ENCODE measurements at places on chromosomes 12 and 14.

DNA sequence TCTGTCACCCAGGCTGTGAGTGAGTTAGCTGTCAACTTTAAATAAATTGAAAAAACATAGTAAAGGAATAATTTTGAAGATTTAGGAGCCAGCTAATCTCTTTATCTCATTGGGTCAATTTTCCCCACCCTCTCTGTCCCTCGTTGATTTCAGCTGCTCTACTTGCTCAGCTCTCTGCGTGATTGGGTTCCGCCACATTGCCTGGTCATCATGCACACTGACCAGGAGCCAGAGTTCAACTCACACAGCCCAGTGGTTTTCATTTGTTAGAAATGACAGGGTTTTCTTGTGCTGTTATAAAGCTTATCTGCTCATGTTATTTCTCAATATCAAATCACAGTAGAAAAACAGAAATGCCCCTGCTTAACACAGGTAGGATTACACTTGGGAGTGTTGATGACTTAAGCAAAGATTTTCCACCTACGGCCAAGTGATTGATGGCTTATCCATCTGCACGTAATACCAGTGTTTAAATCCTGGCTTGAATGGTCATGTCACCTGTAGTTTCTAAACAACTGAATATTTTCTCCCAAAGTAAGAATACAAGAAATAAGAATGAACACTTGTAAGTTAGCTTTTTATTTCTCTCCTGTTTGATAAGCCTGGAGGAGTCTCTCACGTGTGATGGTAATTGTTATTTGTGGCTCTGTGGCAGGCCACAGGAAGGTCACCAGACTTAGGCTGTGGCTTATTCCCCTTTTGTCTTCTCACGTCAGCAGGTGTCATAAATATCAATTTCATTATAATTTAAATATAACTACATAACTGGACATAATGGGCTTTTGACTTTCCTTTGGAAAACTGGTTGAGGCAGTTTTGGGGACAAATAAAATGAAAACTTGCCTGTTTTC, 367.2 kb upstream of the DDHD1 start:
- no peak for DNase-seq

DNA sequence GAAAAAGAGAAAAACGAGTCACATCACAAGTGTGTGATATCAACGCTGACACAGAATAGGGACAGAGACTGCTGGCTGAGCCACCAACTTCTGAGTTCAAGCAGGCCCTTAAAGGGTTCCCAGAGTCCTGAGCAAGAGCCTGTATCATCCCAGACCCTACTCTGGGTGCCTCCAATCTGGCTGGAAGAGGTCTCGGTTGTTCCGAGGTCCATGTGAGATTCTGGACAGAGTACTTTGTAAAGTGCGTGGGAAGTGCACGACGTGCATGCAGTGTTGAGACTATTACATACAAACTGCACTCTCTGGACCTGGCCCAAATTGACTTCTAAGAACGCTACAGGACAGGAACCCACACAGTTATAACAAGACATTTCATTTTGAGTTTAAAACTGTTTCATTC, 40.6 kb downstream of the MOK start:
- no peak for DNase-seq

DNA sequence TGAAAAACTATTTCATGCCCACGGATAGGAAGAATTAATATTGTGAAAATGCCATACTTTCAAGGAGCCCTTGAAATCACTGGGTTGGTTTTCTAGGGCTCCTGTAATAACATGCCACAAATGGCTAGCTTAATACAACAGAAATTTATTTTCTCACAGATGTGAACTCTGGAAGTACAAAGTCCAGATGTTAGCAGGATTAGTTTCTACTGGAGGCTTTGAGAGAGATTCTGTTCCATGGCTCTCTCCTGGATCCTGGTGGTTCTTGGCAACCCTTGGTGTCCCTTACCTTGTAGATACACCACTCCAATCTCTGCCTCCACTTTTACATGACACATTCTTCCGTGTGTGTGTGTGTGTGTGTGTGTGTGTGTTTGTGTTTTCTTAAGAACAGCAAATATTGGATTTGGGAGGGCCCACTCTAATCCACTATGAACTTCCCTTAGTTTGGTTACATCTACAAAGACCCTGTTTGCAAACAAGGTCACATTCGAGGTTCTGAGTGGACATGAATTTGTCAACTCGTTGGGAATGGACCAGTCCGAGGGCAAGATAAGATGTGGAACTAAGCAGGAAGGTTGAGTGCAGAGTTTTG, 381.1 kb downstream of the IPO8 start:
- no peak for DNase-seq

DNA sequence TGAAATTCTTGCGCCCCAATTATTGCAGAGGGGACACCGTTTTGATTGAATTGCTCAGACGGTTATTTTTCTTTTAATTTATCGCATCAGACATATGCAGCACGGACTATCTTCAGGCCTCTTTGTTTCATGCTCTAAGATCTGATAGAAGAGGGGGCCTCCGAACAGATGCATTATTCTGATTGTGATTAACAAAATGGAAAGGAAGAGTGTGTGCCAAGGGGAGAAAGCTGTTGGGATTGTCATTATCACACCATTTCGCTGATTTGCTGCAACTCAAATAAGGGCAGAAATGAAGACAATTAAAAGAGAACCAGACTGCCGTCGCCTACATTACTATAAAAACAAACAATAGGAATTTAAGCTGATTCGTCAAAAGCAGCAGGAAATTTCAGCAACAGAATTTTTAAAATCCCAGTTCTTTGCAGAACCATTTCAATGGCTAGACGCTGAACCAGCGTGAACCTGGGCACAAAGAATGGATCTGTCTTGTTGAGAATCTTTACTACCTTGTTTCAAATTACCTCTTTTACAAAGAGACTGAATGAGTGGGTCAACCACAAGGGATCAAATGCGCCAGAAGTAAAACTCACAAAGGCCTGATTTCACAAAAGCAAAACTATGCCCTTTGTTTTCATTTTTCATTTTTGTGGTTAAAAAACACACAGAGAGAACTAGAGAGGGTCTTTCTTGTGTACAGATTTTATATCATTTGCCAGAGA, 30.6 kb downstream of the TMEM132D start:
- DNase-seq, result no peak

DNA sequence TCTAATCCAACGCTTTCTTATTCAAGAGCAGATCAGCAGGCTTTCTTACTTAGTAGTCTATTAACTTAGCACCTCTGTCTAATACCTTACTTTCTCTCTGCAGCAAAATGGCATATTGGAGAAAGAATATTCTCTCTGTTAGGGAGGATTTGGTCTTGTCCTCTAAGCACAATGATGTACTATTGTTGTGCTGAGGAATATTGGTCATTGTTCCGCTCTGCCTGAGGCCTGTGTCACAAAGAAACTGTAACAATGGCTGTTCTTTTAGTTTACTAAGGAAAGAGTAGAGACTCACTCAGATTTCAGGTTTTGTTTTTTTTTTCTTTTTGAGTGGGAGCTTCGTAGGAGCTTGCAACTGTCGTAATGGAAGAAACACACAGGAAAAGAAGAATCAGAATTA, 1358.8 kb downstream of the LRFN5 start:
- no peak for DNase-seq

DNA sequence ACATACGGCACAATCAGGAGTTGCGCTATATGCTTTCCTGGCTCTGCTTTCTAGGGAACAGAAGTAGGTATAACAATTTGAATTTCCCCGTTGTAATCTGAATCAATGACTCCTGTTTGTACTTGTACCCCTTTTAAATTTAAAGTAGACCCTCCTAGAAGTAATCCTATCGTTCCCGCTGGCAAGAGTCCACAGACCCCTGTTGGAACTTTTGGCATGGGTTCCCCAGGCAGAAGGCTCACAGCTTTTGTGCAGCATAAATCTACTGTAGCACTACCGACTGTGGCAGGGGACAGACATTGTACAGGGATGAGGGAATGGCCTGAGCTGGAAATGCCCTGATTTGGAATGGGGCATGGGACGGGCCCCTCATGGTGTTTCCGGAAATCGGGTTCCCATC, 705.2 kb downstream of the LRFN5 start:
- no peak for DNase-seq

DNA sequence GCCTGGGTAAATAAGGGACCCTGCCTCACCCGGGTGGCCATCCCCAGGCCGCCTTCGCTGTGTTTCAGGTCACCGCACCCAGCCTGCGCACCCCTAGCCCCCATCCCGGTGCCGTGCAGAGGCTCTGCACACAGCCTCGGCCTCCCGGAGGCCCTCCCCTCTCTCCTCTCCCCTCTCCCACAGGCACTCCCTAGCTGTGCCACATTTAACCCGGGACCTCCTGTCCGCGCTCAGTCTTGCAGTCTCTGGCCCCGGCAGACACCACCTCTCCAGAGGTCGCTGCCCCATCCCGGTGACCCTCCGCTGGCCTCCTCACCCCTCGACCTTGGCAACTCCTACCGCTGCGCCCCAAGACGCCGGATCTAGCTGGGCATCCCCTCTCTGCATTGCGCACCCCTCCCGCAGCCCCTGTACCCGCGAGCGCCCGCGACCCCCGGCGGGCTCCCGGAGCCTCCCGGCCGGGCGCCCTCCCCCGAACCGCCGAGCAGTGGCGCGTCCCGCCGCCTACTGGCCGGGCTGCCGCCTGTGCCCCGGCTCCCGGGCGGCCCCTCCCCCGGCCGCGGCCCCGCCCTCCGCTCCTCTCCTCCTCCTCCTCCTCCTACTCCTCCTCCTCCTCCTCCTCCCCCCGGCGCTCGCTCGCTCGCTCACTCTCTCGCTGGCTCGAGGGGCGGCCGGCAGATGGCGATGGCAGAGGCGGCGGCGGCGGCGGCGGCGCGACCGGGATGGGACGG, 120.7 kb downstream of the AACS start:
- DNase-seq, result peak; percentile 49

DNA sequence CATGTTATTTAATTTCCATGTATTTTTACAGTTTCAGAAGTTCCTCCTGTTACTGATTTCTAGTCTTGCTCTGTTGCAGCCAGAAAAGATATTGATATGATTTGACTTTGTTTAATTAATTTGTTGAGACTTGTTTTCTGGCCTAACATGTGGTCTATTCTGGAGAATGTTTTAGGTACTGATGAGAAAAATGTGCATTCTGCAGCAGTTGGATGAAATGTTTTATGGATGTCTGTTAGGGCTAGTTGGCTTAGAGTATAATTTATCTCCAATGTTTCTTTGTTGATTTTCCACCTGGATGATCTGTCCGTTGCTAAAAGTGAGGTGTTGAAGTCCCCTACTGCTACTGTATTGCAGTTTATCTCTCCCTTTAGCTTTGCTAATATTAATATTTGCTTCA, 54.4 kb downstream of the GPR137C start:
- DNase-seq, result no peak

DNA sequence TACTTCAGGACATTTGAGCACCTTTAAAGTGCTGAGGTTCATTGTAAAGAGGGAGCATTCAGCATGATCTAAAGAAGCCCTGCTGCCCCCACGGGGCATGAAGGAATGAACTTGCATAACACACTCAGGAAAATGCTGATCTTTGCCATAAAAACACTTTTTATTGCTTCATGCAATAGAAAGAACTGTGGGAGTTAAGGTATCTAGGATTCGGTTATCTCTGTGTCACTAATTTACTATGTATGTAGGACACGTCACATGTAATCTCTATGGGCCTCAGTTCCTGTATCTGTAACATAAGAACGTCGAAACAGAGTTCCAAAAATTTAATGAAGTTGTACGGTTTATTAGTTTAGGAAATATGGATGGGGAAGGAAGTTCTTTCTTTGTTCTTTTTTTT, 33.0 kb downstream of the BTBD7 start:
- no peak for DNase-seq

DNA sequence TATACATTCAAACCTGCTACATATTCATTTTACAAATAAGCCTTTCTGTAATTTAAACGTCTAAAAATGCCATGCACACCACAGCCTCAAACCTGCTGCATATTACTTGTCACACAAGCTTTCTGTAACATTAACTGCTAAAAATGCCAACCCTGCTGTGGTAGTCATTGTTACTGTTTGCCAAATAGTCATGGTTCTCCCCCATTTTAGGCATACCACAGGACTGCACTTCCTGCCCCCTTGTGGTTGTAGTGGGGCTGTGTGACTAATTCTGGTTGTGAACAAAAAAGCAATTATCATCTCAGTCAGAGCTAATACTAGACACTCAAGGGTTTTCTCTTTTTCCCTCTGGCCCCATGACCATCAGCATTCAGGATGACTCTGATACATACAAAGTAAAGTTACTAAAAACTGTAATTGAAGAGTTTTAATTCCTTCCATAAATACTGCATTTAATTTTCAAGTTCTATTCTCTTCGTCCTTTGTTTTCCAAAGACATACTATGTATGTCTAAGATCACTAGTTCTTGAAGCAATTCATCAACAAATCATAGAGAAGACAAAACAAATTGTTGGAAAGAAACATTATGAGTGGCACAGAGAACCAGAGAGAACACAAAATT, 5.7 kb upstream of the SLC35F4 start:
- DNase-seq, result peak; percentile 9

DNA sequence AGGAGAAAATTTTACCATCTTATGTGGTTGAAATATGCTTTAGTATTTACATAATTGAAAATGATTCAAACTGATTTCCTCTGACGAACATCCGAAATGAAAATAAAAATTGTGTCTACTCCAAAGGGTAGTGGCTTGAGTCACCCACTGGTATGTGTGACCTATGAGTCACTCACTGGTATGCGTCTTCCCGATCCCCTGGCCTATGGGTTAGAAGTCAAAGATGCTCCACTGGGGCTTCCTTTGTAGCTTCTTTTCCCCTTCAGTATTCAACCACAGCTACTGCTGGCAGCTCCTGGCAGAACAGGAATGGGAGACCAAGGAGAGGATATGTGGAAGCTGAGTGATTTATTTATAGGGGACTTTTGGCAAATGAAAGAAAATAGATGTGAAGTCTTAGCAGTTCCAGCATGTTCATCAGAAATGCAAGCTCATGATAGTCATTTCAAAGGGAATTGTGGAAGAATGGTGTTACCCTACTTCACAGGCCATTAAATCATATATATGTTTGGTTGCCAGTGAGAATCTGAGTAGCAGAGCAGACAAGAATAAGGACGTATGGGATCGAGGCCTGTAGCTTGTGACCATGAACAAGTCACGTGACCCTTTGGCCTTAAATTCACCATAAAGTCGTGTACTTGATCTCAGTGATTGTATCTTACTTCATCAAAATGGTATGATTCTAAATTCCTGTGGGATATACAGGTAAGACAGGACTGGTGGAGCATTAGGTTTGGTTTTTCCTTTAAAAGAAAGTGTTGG, 108.3 kb downstream of the CRADD start:
- no peak for DNase-seq

DNA sequence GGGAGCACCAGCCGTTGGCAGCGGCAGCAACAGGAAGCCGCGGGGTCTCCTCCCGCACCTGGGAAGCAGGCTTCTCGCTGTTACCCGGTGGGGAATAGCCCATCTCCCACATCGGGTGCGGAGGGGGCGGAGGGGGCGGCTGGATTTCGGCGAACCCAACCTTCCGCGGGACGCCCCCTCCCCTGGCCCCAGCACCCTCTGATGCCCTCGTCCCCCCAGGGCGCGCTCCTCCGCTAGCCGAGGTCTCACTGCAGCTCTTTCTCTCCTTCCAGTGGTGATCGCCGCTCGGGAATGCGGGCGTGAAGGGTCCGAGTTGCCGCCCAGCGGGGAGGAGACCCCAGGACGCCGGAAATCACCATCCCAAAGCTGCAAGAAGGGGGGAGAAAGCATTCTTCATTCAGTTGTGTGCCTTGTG, 303 bp downstream of the SAMD4A start:
- no peak for DNase-seq

GRCh38 chr12:28950049-28950448, 199.0 kb upstream of the FAR2 start:
- no peak for DNase-seq

GRCh38 chr12:110174373-110174996, 50.3 kb downstream of the IFT81 start:
- no peak for DNase-seq

- DNase-seq, result no peak
Measured at GRCh38 chr12:88375306-88376305, 204.7 kb downstream of the KITLG start.

- no peak for DNase-seq
Measured at GRCh38 chr14:53493860-53494259, 340.7 kb upstream of the DDHD1 start.

Data from caudate nucleus (tissue), 63 donors.